ENCODE measurements at places on chromosomes 1 and 21. TPM values are rescaled to one million over a fixed set of nuclear protein-coding genes. Genes with fewer than 3 reads are reported as not detected.

The LCE2A gene
- total RNA-seq, result not detected

The FHL3 gene
- 20.3 TPM for total RNA-seq

The FAM72D gene
- 3.8 TPM for total RNA-seq

The IGSF3 gene
- 10.8 TPM for total RNA-seq

- DNase-seq, result no peak
Measured at GRCh38 chr1:46275030-46275337, 27.4 kb downstream of the RAD54L start.

- DNase-seq, result no peak
Measured at GRCh38 chr1:171222936-171223335, 25.4 kb upstream of the FMO1 start.

- DNase-seq, result peak; percentile 23
Measured at GRCh38 chr1:66339944-66340343, 194.0 kb upstream of the SGIP1 start.

DNA sequence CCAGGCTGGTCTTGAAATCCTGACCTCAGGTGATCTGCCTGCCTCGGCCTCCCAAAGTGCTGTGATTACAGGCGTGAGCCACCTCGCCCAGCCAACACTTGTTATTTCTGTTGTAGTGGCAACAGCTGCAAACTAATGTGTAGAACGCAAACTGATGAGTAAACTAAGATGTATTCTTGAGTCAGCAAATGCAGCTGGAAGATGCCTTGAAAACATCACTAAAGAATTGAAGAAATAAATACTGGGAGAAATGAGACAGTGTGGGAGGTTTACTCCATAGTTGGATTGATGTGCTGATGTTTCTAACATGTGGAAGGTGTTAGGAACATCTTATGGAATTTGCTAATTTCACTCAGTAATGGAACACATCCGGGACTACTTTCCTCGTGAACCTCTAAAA is 61.3 kb upstream of the KCNE2 start:
- no peak for DNase-seq
